ENCODE measurements at places on chromosomes 11 and 22. TPM values are rescaled to one million over a fixed set of nuclear protein-coding genes. Genes with fewer than 3 reads are reported as not detected.
A peak's percentile ranks its signal among the peaks of the same experiment; 100 is the strongest.

GRCh38 chr11:126886636-126887035 is 113.9 kb downstream of the KIRREL3 start:
- DNase-seq: no peak

DNA sequence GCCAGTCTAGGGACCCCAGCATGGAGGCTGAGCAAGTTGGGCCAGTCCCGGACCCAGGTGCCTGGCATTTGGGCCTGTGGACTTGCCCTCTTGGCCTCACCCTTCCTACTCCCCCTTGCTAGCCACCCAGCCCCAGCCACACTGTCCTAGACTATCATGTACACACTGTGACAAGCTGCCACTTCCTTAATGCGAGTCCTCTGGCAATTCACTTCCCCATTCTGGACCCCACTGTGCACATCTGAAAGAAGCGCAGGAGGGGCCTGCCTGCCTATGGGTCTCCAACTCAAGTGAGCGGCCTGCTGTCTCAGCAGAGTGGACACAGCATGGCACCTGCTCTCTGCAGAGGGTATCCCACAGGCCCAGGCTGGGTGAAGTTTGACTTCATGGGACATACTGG is 68.5 kb upstream of the LMO1 start:
- DNase-seq: no peak

The RHOD gene
- 51.0 TPM for total RNA-seq

DNA sequence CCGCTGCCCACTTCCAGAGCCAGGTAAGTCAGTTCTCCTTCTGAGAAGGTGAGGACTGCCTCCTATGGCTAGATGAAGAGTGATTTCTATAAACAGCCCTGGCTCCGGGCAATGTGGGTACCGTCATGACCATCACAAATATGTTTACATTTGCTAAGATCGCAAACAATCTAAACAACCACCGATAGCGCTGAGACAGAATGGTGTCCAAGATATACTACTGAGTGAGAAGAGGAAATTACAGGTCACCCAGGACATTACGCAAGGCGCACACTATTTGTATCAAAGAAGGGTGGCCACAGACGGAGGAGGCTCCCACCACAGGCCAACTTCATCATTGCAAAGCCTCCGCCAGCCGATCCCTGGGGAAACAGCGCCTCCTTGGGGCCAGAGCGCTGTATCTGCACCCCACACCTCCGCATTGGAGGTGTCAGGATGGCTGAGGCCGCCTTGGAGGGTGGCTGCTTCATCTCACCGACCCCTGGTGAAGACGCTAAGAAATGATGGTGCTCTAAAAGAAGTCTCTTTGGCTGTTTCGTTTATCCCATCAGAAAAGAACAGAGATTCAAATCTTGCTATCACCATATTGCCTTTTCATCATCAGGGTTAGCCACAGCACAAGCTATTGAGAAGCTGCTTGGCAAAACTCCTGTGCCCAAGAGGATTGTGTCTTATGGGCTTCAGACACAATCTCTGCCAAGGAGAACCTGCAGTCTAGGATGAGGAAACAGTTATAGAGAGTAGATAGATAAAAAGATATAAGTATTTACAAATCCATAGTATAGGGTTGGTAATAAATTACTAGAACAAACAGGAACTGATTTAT is 12.3 kb upstream of the ASRGL1 start:
- DNase-seq: peak; percentile 20

- no peak for DNase-seq
Observed at GRCh38 chr22:45534339-45535192, 31.9 kb downstream of the FBLN1 start.

GRCh38 chr11:102914238-102915043 is 39.7 kb upstream of the MMP12 start:
- DNase-seq: no peak
